Thoracic aorta (tissue), 2 donors: ENCODE measurements at places on chromosomes 13 and 19. TPM values are rescaled to one million over a fixed set of nuclear protein-coding genes. Genes with fewer than 3 reads are reported as not detected.
A peak's percentile ranks its signal among the peaks of the same experiment; 100 is the strongest.

Gene RFXAP
- 2.2 TPM for total RNA-seq

Gene IGSF23
- not detected for total RNA-seq

Gene CYP4F3
- not detected for total RNA-seq

Gene CYP4F8
- total RNA-seq, result not detected

GRCh38 chr13:109151696-109152095 is 522.3 kb downstream of the MYO16 start:
- H3K27me3 ChIP-seq, result no peaks in the 10 kb centered on the region
- H3K4me1 ChIP-seq, result peaks cover 23% of the 10 kb centered on the region
- H3K36me3 ChIP-seq, result no peaks in the 10 kb centered on the region
- DNase-seq, result no peak
- no peak overlapping the region for H3K4me3 ChIP-seq
- H3K27ac ChIP-seq, result no peak overlapping the region

- peak overlapping the region; percentile 96 for H3K4me3 ChIP-seq
- peak overlapping the region; percentile 52 for H3K27ac ChIP-seq
- no peak for DNase-seq
- H3K27me3 ChIP-seq, result no peaks in the 10 kb centered on the region
- H3K4me1 ChIP-seq, result peaks cover 35% of the 10 kb centered on the region
- H3K36me3 ChIP-seq, result peaks cover 29% of the 10 kb centered on the region
These were observed 3.5 kb downstream of the MKNK2 start for GRCh38 chr19:2047449-2048103.

GRCh38 chr13:69970520-69970919 is 137.1 kb upstream of the ATXN8OS start:
- no peak overlapping the region for H3K27ac ChIP-seq
- H3K36me3 ChIP-seq, result no peaks in the 10 kb centered on the region
- DNase-seq, result no peak
- no peak overlapping the region for H3K4me3 ChIP-seq

GRCh38 chr13:88303605-88304004 is 632.4 kb downstream of the SLITRK5 start:
- H3K4me3 ChIP-seq, result no peak overlapping the region
- no peaks in the 10 kb centered on the region for H3K4me1 ChIP-seq
- DNase-seq, result no peak
- no peaks in the 10 kb centered on the region for H3K36me3 ChIP-seq
- H3K27me3 ChIP-seq, result no peaks in the 10 kb centered on the region
- H3K27ac ChIP-seq, result no peak overlapping the region

- no peaks in the 10 kb centered on the region for H3K27me3 ChIP-seq
- DNase-seq, result no peak
- no peaks in the 10 kb centered on the region for H3K36me3 ChIP-seq
- no peaks in the 10 kb centered on the region for H3K4me1 ChIP-seq
These were observed 11.3 kb downstream of the PRR22 start for GRCh38 chr19:5773276-5773675.

DNA sequence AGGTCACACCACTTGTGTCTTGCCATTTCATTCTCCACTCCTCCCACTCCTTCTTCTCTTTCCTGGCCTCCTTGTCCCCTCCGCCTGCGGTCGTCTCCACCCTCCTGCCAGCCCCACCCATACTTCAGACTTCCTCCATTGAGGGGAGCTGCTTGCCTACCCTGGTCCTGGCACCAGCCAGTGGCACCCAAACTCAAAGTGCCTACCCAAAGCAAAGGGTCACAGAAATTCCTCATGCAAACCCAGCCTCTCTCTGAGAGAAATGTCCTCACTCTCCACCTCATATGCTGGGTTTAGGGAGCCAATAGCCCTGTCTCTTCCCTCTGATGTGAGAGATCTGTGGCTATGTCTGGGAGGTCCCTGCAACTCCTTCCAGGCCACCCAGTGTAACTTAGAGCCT is 109.6 kb downstream of the TEX26 start:
- no peak for DNase-seq
- no peaks in the 10 kb centered on the region for H3K27me3 ChIP-seq
- no peak overlapping the region for H3K4me3 ChIP-seq
- H3K36me3 ChIP-seq, result no peaks in the 10 kb centered on the region
- H3K4me1 ChIP-seq, result peaks cover 8% of the 10 kb centered on the region
- H3K27ac ChIP-seq, result no peak overlapping the region

DNA sequence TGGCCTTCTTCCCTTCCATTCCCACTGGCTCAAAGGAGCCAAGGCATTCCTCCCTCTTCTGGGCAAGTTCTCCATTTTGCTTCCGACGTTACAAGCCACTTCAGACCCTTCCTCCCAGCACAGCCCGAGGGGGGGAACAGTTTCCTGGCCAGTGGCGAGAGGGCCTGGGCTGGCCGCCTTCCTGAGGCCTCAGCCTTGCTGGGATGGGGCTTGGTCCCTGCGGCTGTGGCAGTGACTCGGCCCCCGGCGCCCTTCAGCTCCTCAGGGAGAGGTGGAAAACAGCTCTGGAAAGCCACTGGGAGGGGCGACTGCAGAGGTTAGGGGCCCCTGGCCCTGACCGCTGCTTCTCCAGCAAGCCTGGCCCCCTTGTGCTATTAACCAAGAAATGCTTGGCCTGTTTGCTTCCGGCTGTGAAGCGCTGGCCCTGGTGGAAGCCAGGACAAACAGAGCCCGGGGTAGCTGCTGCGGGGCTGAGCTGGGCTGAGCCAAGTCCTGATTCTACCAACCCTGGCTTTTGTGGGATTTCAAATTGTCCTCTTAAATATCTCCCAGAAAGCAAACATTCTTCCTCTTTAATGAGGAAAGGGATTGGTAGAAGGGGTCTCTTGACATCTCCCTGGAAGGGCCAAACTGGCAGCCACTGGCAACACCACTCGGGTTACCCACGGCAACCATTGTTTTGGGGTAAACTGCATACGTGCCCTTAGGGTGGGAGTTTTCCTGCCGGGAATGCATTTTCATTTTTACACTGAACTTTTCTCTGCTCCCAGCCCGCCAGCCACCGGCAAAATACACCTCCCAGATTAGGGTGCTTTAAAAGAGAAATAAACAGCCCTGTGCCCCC is 38.7 kb downstream of the C13orf46 start:
- H3K27me3 ChIP-seq, result no peaks in the 10 kb centered on the region
- peak overlapping the region; percentile 10 for H3K4me3 ChIP-seq
- H3K27ac ChIP-seq, result peak overlapping the region; percentile 90
- DNase-seq, result no peak
- H3K36me3 ChIP-seq, result no peaks in the 10 kb centered on the region
- peaks cover 23% of the 10 kb centered on the region for H3K4me1 ChIP-seq

- DNase-seq, result no peak
- no peaks in the 10 kb centered on the region for H3K4me1 ChIP-seq
- peaks cover 28% of the 10 kb centered on the region for H3K27me3 ChIP-seq
- H3K36me3 ChIP-seq, result no peaks in the 10 kb centered on the region
These were observed 518 bp upstream of the PLPP2 start for GRCh38 chr19:291561-292280.

DNA sequence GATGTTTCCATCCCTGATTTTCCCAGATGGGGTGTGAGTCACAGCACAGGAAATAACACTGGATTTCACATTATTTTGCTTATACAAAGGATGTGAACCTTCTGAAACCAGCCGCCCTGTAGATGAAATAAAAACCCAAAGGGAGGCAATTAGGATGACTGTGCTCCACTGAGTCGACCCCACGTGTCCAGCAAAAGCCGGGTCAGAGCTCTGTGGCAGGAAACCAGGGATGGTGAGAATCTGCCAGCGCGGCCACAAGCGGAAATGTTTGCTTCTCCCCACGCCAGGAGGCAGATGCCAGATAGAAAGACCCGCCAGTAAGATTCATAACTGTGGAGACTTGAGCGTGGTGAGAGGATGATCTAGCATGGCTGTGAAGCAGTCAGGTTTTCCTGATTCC is 764.4 kb downstream of the LIG4 start:
- DNase-seq, result peak; percentile 16
- H3K27ac ChIP-seq, result peak overlapping the region; percentile 43
- no peaks in the 10 kb centered on the region for H3K36me3 ChIP-seq
- peak overlapping the region; percentile 50 for H3K4me3 ChIP-seq
- H3K27me3 ChIP-seq, result no peaks in the 10 kb centered on the region
- no peaks in the 10 kb centered on the region for H3K4me1 ChIP-seq

GRCh38 chr19:49741210-49741844 is 21.8 kb downstream of the TSKS start:
- no peaks in the 10 kb centered on the region for H3K36me3 ChIP-seq
- no peaks in the 10 kb centered on the region for H3K4me1 ChIP-seq
- no peak for DNase-seq
- no peak overlapping the region for H3K27ac ChIP-seq
- no peaks in the 10 kb centered on the region for H3K27me3 ChIP-seq

- H3K27me3 ChIP-seq, result no peaks in the 10 kb centered on the region
- peaks cover 12% of the 10 kb centered on the region for H3K4me1 ChIP-seq
- H3K27ac ChIP-seq, result peak overlapping the region; percentile 62
- DNase-seq, result no peak
- H3K36me3 ChIP-seq, result no peaks in the 10 kb centered on the region
- no peak overlapping the region for H3K4me3 ChIP-seq
These were observed 13.1 kb upstream of the PNMA8C start for GRCh38 chr19:46441866-46442265.

GRCh38 chr13:114067886-114068651 is 64.4 kb downstream of the RASA3 start:
- H3K27ac ChIP-seq, result peak overlapping the region; percentile 95
- H3K4me3 ChIP-seq, result peak overlapping the region; percentile 5
- H3K4me1 ChIP-seq, result peaks cover 60% of the 10 kb centered on the region
- no peaks in the 10 kb centered on the region for H3K27me3 ChIP-seq
- no peak for DNase-seq

GRCh38 chr13:95745752-95746151 is 68.8 kb downstream of the DNAJC3 start:
- H3K4me1 ChIP-seq, result peaks cover 4% of the 10 kb centered on the region
- no peak overlapping the region for H3K27ac ChIP-seq
- DNase-seq, result no peak
- no peak overlapping the region for H3K4me3 ChIP-seq

DNA sequence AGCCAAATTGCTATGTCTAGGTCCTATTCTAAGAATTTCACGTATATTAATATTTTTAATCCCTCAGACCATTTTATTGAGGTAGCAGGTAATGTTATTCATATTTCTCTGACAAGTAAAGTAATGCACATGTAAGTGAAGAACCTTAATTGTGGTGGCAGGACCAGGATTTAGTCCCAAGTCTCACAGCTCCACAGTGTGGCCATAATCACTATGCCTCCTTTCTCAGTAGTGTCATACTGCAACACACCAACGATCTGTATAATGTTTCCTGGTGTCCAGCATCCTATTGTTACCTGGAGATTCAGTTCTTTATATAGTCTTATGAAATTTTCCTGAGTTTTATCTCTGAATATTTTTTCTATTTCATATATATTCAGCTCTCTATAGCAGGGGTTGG is 340.3 kb downstream of the OLFM4 start:
- no peaks in the 10 kb centered on the region for H3K4me1 ChIP-seq
- DNase-seq, result no peak
- no peaks in the 10 kb centered on the region for H3K36me3 ChIP-seq

GRCh38 chr13:44762911-44763310 is 186.8 kb upstream of the TSC22D1 start:
- no peak overlapping the region for H3K27ac ChIP-seq
- no peak overlapping the region for H3K4me3 ChIP-seq
- no peaks in the 10 kb centered on the region for H3K4me1 ChIP-seq
- H3K27me3 ChIP-seq, result no peaks in the 10 kb centered on the region
- H3K36me3 ChIP-seq, result no peaks in the 10 kb centered on the region

DNA sequence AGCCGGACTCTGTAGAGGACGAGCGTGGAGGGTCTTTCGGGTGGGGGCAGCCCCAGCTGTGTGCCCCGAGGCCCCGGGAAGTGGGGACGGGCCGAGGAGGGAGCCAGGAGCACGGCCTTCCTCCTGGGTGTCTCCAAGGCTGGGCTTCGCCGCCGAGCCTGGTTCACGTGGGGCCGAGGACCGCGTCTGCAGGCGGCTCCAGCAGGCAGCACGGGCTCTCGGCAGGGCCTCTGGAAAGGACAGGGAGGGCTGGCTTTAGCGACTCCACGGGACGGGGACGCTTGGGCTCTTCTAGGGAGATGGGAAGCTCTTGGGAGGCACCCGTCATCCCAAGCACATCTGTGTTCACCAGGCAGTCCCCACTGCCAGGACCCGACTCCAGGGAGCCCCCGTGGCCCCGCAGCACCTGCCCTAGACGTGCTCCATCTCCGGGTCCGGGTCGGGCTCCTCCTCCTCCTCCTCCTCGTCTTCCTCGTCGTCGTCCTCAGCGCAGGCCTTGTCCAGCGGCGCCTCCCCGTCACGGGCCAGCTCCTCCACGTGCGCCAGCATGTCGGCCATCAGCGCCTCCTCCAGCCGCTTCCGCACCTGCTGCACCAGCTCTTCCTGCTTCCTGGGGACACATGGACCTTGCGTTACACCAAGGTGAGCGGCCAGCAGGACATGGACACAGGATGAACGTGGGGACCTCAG is 9.9 kb upstream of the MEX3D start:
- H3K4me1 ChIP-seq, result no peaks in the 10 kb centered on the region
- no peak for DNase-seq
- no peak overlapping the region for H3K27ac ChIP-seq
- no peak overlapping the region for H3K4me3 ChIP-seq
- no peaks in the 10 kb centered on the region for H3K27me3 ChIP-seq
- H3K36me3 ChIP-seq, result peaks cover 46% of the 10 kb centered on the region

- no peaks in the 10 kb centered on the region for H3K36me3 ChIP-seq
- peak overlapping the region; percentile 79 for H3K27ac ChIP-seq
- peak overlapping the region; percentile 49 for H3K4me3 ChIP-seq
- H3K27me3 ChIP-seq, result no peaks in the 10 kb centered on the region
- H3K4me1 ChIP-seq, result peaks cover 12% of the 10 kb centered on the region
These were observed 251.5 kb upstream of the STARD13 start for GRCh38 chr13:33537026-33537425.
